ENCODE measurements at places on chromosomes 6 and 20.

- no peak for DNase-seq
Observed at GRCh38 chr20:23874747-23875146, 4.8 kb downstream of the CST5 start.

DNA sequence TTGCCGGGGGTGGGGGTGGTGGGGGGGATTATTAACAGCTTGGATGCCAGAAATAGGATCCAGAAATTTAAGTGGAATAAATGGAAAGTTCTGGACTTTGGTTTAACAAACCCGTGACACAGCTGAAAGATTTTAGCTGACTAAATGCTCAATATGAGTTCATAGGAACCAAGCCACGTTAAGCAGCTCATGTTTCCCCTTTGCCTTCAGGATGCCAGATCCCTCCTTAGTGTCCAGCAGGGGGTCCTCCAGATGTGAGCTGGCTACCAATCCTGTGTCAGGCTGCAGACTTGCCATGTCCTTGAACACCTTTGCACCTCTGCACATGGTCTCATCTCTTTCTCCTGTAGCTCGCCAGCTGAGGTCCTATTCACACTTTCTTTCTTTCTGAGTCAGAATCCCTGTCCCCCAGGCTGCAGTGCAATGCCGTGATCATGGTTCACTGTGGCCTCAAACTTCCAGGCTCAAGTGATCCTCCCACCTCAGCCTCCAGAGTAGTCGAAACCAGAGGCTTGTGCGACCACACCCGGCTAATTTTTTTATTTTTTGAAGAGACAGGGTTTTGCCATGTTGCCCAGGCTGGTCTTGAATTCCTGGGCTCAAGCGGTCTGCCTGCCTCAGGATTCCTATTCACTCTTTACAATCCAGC, 133.3 kb upstream of the ARMC2 start:
- no peak for DNase-seq

GRCh38 chr6:10465629-10466499, 51.0 kb upstream of the TFAP2A start:
- peak; percentile 37 for DNase-seq

DNA sequence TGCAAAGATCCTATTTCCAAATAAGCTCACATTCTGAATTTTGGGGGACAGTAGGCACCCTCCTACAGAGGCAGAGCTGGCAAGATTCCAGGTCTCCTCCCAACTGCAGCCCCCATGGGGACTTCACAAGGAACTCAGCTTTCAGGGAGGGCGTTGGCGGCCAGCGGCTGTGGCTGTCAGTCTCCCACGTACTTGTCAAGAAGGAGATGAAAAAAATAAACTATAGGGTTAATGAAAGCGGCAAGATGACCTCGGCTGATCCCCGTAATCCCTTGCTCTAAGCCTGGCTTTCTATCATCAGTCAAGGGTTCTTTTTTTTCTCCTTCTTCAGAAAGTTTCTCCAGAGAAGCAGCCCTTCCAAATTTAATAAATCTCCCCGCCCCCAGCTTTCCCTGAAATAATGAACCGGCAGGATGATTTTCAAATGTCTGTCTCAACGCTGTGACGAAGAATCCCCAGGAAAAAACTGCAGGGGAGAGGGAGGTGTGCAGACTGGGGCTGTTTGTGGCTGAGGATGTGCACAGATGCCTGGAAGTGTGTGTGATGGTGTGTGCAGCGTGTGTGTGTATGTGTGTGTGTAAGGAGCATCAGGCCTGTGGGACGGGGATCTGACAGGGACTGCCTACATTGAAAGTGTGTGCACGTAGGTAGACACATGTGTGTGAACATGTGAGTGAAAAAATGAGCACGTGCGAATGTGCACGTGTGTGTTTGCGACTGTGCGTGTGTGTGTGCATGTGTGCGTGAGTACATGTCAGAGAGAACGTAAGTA, 78.7 kb downstream of the SLC2A10 start:
- DNase-seq = no peak

DNA sequence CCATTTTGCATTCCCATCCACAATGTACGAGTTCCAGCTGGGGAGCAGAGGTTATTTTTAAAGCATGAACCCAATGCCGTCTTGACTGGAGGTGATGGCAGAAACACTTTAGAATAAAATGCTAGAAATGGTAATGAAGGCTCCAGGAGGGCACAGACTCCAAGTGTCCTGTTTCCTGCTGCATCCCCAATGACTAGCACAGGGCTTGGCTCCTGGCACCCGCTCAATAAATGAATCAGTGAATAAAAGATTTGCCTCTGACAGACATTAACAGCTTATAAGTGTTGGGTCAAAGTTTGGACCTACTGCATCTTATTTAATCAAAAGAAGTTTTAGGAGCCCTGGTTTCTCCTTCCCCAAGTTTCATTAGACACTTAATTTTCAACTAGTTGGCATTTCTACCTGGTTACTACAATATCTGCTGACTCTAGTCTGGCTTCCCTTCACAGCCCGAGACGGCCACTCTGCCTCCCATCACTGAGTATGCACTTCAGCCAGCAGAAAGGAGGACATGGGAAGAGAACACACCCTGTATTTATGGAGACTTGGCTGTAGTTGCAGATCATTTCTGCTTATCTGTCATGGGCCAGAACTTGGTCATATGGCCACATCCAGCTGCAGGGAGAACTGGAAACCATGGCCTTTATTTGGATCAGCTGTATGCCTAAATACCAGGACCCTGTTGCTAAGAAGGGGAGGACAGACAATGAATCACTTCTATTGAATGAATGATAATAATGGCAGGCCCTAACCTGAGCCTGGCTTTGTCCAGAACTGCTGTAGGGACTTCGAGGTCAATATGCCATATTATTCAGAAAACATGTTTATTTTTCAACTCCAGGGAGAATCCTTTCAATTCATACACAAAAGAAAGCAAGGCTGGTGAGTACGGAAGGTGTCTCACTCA, 63.1 kb downstream of the TTI1 start:
- DNase-seq = no peak

DNA sequence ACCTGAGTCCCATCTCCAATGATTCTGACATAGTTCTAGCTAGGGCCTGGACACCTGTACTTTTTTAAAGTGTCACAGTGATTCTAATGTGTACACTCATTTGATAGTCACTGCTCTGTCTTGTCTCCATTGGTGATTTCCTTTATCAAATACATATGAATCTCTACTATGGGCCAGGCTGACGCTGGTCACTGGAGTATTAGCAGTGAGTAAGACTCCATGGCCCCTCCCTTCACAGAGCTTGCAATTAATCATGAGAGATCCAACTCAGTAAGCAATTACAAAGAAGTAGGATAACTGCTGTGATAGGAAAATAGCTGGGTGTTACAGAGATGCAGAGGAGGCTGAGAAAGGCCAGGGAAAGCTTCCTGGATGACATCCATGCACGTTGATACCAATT, 19.3 kb upstream of the SASH1 start:
- DNase-seq = no peak

- DNase-seq = no peak
Observed at GRCh38 chr20:32918296-32918695, 59.6 kb downstream of the EFCAB8 start.

GRCh38 chr6:54856129-54856528, 9.6 kb downstream of the FAM83B start:
- DNase-seq = no peak

GRCh38 chr6:146866731-146867414, 268.1 kb downstream of the ADGB start:
- no peak for DNase-seq

DNA sequence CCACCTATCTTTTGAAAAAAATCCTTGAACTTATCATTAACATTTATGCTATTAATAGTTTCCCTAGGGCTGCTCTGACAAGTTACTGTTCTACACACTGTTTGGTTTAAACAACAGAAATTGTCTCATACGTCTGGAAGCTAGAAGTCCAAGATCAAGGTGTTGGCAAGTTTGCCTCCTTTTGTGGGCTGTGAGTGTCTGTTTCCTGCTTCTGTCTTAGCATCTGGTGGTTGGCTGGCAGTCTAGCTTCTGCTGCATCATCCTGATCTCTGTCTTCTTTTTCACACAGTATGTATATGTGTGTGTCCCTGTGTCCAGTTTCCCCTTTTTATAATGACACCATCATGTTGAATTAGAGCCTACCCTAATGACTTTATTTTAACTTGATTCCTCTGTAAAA, 154.8 kb downstream of the RPS12 start:
- no peak for DNase-seq

GRCh38 chr20:51654495-51654894, 112.0 kb upstream of the NFATC2 start:
- DNase-seq = no peak

- DNase-seq = no peak
Observed at GRCh38 chr6:140303218-140303949, 928.9 kb upstream of the CITED2 start.

GRCh38 chr20:2051946-2052345, 49.7 kb upstream of the STK35 start:
- no peak for DNase-seq

DNA sequence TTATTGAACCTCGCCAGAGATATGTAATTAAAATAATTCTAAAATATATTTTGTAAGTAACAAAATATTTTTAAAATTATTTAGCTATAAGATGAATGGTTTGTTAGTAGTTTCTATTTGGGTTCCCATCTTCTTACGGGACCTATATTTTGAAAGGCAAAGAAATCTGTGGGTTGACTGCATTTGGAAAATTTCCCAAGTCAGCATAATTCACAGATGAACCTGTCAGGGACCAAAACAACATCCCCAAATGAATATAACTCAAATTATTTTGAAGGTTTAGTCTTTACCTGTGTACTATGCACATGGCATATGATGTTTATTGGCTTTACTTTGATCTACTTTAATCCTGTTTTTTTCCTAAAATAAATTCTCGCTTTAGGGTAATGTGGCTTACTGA, 607.4 kb upstream of the JAG1 start:
- no peak for DNase-seq

DNA sequence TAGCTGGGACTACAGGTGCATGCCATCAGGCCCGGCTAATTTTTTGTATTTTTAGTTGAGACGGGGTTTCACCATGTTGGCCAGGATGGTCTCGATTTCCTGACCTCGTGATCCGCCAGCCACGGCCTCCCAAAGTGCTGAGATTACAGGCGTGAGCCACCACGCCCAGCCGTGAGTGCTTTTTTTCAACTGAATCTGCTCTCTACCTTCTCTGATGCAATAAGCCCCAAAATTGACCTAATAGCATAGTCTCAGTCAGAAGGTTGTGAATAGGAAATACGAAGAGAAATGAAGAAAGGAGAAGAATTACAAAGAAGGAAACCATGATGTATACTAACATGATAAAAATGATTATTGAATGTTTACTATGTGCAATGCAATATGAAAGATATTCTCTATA, 33.2 kb downstream of the BEND6 start:
- no peak for DNase-seq

GRCh38 chr6:53360093-53360912, 11.6 kb upstream of the ELOVL5 start:
- DNase-seq = peak; percentile 30

DNA sequence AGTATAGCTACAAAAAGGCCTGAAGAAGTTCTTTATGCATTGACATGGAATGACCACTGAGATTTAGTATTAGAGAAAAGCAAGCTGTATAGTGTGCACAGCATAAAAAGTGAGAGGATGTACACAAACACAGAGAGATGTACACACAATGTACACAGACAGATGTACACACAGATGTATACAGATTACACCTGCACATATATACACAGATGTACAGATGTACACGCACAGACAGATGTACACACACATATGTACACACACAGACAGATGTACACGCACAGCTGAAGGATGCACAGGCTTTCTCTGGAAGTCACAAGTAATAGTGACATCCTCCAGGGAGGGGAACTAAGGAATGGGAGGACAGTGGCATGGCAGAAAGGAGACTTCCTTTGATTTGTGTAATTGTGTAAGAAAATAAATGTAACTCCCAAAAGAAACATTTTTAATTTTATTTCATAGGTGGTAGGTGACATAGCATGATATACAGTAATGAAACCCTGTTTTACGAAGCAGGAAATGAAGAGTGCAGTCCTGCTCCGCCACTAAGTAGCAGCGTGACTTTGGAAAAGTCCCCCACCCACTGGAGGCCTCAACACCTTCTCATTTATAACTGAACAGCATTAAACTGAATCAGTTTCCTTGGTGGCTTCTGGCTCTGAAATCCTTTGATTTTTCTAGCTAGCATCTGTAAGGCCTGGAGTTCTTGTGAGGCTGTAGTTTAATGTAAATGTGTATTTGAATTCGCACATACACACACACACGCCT, 14.1 kb downstream of the NFATC2 start:
- DNase-seq = no peak

DNA sequence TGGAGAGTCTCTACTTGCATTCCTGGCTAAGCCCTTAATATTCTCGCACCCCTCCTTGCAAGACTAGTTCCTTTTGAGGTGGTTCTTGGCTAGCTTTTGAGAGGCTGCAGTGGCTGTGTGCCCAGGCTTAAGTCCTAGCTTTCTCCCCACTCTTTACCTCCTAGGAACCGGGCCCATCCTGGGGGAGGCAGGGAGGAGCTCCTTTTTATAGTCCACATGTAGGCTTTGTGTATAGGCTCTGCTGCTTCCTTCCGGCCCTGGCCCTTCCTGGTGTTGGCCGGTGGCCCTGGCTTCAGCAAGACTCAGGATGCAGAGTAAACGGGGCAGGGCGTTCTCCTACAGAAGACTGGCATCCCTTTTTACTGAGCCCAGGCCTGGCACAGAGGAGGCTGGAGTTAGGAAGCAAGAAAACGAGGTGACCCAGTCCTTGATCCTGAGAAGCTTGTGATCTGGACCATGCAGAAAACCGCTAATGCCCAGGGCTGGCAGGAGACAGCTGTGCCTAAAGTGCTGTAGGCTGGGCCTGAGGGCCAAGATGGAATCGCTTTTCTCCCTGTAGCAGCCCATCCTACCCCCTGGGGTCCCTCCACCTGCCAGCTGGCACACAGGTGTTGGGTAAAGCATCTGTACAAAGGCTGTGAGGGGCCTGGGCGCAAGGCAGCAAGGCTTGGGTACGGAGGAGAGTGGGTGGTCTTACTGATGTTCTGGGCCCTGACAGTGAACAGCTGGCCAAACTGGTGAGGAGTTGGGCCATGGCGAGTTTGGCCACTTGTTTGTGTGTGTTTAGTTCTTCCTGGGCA, 8.7 kb downstream of the PLCG1 start:
- DNase-seq = no peak

GRCh38 chr6:28586324-28586723, 60.6 kb downstream of the GPX5 start:
- no peak for DNase-seq

DNA sequence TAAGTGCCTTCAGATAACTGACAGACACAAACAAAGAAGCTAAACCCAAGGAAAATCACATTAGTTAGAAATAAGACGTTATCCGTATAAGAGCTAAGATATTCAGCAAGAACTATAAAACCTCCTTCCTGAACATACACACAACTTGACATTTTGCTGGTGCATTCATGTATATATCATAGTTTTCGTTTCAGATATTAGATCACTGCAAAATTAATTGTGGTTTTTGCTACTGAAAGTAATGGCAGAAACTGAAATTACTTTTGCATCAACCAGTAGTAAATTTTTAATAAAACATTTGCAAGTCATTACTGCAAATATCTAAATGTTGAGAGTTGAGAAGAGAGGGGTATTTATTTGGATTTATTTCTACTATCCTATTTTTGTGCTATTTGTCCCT, 26.1 kb upstream of the KCNQ5 start:
- no peak for DNase-seq

GRCh38 chr6:795046-795685, 102.2 kb upstream of the EXOC2 start:
- no peak for DNase-seq

GRCh38 chr20:63128367-63128766, 87.6 kb downstream of the YTHDF1 start:
- no peak for DNase-seq
